ENCODE measurements at places on chromosomes 16 and 17. TPM values are rescaled to one million over a fixed set of nuclear protein-coding genes. Genes with fewer than 3 reads are reported as not detected.

GRCh38 chr17:44972953-44973352, 4.8 kb upstream of the C1QL1 start:
- no peak for DNase-seq

DNA sequence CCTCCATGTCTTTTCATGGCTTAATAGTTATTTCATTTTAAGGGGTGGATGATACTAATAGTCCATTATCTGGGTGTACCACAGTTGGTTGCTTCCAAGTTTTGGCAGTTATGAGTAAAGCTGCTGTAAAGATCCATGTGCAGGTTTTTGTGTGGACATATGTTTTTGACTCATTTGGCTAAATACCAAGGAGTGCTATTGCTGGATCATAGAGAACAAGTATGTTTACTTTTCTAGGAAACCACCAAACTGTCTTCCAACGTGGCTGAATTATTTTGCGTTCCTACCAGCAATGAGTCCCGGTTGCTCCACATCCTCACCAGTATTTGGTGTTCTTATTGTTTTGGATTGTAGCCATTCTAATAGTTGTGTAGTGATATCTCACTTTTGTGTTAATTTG, 181.9 kb downstream of the SPECC1 start:
- DNase-seq, result no peak

- DNase-seq, result no peak
These were observed 62.4 kb downstream of the SOX9 start for GRCh38 chr17:72183194-72183685.

DNA sequence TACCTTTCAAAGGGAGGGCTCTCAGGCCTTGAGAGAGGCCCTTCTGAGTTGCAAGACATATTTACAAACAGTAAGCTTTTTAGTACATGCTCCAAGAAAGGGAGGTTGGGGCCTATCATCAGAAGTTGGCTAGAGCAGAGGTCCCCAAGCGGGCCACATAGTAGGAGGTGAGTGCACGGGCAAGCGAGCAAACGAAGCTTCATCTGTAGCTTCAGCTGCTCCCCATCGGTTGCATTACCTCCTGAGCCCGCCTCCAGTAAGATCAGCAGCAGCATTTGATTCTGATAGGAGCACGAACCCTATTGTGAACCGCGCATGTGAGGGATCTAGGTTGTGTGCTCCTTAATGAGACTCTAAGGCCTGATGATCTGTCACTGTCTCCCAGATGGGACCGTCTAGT, 26.2 kb downstream of the PRDM7 start:
- DNase-seq, result no peak

GRCh38 chr16:85613604-85614337, 649 bp downstream of the GSE1 start:
- DNase-seq, result no peak

- no peak for DNase-seq
These were observed 274.1 kb downstream of the CPPED1 start for GRCh38 chr16:12529582-12529981.

DNA sequence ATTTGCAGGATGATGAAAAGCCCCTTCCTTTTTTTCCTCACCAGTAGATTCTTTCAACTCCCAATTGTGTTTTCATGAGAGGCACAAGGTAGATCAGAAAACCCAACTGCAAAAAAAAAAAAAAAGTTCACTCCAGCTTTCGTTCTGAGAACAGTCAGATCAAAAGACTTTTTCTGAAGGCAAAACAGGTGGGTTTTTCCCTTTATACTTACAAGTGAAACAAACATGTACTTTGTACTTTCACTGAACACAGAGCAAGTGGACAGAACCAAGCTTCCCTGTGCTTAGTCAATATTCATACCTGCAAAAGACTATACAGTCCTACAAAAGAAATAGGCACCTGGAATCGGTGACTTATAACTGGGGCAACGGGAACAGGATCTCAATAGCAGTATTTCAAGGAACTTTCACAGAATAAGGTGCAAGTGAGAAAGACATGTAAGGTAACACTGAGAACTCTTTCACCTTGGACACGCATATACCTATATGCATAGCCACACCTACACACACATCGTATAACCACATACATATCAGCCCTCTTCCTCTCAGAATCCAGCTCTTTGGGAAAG, 54.1 kb downstream of the TOX3 start:
- DNase-seq, result no peak

DNA sequence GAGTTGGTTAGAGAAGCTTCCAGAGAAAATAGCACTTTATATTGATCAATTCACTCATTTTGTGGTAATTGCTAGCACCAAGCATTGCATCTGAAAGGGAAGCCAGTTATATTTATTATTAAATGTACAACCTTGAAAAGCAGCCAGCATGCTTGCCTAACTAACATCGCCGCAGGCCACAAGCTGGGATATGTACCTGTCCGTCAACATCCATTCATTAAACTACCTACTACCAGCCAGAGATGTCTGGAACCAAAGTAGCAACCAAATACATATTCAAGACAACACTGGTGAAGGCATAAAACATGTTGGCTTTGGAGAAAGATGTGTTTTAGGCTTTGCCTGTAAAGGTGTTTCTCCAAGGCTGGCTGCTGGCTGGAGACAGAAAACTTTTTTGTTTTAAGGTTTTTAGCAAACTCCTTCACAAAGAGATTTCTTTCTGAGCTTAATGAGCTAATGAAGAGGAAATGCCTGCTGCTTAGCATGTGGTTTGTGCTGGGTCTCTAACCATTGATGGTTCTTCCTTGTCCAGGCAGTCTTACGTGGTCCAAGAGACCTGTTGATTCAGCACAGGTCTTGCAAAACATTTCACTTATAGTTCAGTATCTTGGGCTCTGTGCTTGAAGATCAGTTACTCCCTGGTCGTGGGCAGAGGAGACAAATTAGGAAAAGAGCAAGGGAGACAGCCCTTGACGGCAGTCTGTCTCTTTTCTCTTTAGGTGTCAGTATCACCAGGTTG, 3.1 kb downstream of the ITPRIPL2 start:
- DNase-seq, result no peak

DNA sequence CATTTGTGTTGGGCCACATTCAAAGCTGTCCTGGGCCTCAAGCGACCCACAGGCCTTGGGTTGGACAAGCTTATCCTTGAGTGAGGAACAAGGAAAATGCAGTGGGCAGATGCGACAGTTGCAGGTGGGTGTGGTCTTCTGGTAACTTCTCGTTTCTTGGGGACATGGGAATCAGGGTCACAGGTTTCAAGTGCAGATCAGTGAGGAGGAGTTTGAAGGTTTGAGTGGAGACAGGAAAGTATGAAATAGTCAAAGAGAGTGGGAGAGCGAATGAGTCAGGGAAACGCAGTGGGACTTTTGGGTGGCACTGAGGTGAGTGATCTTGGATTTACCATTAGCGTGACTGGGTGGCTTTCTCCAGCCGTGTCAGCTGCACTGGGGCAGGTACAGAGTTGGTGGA, 15.4 kb upstream of the CCL22 start:
- no peak for DNase-seq

- no peak for DNase-seq
These were observed 717.8 kb downstream of the WWOX start for GRCh38 chr16:78817200-78817739.

DNA sequence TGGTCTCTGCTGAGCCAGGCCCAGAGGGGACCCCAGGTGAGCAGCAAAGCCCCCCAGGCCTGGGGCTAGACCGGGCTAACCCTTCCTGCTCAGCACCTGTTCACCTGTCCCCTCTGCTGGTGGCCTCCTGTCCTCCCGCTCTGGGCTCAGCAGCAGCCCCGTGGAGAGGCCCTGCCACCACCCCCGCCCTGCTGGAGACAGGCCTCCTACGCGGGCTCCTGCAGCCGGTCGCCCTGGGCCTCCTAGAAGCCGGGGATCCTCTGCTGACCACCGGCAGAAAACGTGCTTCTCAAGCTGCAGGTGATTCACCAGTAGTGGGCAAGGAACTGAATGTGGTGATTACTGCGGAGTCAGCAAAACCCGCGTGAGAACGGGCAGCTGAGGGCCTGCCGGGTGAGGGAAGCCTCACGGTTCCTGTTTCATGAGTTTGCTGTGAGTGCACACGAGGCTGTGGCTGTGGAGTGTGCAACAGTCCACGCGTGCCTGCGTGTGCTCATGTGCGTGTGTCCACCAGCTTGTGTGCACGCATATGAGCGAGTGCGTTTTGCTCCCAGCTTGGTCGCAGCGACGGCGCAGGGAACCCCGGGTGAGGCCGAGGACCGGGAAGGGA, 792 bp downstream of the SECTM1 start:
- no peak for DNase-seq

DNA sequence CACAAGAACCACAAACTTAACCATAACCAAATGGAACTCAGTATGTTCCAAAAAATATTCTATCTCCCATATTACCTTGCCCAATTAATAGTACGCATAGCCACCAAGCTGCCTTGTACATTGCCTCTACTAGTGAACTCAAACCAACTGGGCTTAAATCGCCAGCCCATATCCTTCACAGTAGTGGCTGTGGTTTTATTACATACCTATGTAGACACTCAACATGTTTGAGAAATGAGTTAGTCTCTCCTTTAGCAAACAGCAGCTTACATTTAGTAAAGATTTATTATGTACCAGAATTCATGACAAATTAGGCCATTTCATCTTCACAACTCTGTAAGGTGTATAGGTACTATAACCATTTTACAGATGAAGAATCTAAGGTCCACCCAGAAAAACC, 41.4 kb downstream of the GRB2 start:
- no peak for DNase-seq

DNA sequence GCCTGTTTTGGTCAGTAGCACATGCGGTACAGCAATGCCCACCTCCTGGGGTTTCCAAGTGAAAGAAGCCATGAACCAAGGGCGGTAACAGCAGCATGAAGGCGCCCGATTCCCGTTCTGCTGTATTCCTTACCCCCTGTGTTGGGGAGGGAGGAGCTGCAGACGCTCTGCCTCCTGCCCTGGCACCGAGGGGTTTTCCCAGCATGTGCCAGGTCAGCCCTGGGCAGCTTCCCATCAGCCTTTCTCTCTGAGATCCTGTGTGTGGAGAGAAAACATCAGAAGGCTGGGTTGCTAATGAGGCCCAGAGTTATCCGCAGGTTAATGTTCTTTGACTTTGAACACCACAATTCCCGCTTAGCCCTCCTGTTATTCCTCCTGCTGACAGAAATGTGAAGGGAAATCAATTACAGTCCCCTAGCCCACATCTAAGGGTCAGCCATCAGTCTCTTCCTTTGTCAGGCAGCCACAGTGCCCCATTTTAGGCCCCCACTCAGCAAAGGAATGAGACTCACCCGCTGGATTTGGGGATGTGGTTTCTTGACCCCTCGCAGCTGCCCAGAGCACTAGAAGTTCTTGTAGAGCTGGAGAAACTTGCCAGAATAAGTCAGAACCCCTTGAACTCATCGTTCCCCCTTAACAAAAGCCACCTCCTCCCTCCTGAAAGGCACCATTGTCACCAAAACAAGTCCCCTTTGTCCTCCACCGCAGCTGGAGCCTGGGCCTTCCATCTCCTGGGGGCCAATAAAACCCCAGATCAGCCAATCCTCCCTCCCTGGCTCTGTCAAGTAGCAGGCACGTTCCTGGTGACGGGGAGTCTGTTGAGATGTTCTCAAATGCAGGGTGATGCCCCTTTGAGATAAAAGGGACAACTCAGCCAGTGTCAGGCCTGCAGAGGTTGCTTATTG, 168.5 kb downstream of the KATNIP start:
- no peak for DNase-seq

GRCh38 chr17:68491381-68492231, 20.6 kb upstream of the PRKAR1A start:
- DNase-seq, result no peak

- DNase-seq, result no peak
These were observed 50.8 kb downstream of the ZFHX3 start for GRCh38 chr16:72997141-72997542.

- no peak for DNase-seq
These were observed 10.3 kb upstream of the ZFHX3 start for GRCh38 chr16:73058221-73058615.

DNA sequence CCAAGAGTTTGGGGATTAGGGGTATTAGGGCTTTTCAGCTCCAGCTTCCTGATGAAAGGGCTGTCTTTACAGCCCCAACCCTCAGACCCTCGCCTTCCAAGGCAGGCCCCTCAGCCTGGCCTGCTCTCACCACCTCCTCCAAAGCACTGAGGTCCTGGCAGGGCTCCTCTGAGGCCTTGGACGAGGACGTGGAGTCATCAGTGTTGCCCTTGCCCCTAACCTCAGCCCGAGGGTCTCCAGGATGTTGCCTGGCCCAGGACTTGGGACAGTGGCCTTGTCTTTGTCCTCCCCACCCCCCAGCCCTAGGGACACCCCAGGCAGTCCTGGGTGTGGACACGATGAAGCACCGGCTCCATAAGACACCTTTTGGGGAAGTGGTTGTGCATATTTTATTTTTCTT, 28.2 kb downstream of the B9D1 start:
- no peak for DNase-seq

DNA sequence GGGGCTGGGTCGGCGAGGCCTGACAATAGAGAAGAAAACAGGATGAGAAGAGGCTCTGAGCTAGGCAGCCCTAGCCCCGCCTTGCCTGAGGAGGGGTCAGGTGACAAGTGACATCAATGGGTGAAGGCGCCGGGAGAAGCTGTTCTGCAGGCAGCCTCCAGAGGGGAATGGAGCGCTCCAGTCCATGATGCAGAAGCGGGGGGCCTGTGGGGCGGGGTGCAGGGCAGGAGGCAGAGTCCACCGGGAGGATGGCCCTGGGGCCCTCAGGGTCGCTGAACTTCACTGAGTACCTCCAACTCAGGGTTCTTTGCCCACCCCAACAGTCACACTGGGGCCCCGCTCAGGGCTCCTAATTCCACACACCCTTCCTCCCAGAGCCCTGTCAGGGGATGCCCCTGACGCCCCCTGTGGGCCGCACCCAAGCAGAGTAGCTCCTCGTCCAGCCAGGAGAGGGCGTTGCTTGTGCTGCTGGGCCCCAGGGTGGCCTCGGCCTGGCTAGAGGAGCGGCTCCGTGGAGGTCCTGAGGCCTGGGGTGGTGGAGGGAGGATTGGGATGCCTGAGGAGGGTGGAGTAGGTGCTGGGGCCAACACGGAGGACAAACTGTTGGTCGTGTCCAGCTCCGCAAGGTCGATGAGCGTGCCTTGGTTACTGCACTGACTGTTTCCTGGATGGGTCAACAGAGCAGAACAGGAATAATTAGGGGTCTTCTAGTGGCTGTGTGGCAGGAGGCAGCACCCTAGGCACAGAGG, 20.8 kb downstream of the GGA3 start:
- DNase-seq, result no peak

AIPL1 gene
- not detected for total RNA-seq

MIEN1 gene
- total RNA-seq, result 30.3 TPM

ANKS3 gene
- total RNA-seq, result 29.8 TPM

ANKRD40 gene
- total RNA-seq, result 61.9 TPM

TMC8 gene
- 5.6 TPM for total RNA-seq

SPNS2 gene
- 9.1 TPM for total RNA-seq

SLC5A11 gene
- total RNA-seq, result 17.7 TPM

CASKIN1 gene
- total RNA-seq, result not detected

GOSR1 gene
- 54.9 TPM for total RNA-seq

MTSS2 gene
- 57.3 TPM for total RNA-seq
